ENCODE measurements at places on chromosomes 3 and 15.

DNA sequence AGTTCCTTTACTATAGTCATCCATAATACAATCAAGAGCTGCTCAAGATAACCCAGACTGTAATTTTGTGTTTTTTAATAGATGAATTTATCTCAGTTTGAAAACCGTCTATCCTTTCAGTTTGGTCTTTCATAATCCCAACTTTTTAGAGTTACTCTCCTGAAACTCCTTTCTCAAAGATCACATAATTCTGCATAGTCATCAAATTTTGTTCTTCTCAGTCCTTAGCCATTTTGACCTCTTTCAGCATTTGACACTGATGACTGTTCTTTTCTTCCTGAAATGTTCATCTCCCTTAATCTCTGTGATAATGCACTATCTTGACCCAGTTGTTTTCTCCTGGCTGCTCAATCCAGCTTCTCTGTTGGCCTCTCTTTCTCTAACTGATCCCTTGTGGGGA lies 47.5 kb upstream of the RAD51 start:
- no peak for DNase-seq

DNA sequence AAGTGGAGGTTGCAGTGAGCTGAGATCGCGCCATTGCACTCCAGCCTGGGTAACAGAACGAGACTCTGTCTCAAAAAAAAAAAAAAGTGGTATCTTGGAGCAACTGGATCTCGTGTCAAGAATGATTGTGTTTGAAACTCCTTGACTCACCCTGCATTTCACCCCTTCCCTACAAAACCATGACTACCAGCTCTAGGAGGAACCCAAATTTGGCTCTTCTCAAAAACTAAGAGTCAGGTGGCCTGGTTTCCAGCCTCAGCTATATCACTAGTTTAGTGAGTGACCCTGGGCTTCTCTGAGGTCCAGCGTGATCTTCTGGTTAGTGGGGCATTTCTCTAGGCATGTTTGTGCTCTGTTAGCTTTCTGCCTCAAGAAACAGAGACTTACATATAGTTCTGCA lies 222.1 kb downstream of the FAM43A start:
- no peak for DNase-seq

GRCh38 chr3:105765308-105765639 lies 103.5 kb downstream of the CBLB start:
- no peak for DNase-seq

GRCh38 chr3:139653582-139653981 lies 24.2 kb downstream of the NMNAT3 start:
- no peak for DNase-seq

GRCh38 chr3:119819806-119820205 lies 37.9 kb downstream of the NR1I2 start:
- no peak for DNase-seq

DNA sequence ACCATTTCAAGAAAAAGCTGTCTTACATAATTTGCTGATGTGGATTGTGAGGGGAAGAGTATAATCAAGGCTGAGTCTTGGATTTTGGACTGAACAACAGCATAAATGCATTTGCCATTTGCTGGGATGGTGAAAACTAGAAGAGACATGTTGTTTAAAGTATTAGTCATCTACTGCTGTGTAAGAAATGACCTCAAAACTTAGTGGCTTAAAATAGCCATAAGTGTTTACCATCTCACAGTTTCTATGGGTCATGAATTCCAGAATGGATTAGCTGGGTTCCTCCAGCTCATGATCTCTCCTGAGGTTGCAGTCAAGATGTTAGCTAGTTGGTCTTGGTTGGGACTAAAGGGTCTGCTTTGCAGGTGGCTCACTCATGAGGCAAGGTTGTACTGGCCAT lies 66.2 kb downstream of the SCN11A start:
- DNase-seq: no peak

GRCh38 chr3:28036599-28037575 lies 204.5 kb upstream of the CMC1 start:
- no peak for DNase-seq

DNA sequence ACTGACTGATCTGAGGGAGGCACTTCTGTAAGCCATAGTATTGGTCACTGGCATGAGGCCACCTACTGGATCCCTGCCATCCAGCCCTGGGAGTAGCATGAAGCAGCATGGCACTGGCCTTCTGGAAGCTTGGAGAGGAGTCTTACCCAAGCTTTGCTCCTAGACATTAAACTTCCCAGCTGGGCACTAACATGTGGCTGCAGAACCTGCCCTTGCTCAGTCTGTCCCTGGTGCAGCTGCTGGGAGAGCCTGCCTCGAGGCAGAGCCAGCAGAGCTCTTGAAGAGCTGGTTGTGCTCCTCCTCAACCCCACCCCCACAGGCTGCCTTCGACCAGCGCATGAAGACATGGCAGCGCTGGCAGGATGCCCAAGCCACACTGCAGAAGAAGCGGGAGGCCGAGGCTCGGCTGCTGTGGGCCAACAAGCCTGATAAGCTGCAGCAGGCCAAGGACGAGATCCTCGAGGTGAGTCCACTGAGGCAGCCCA lies 17.1 kb upstream of the SNX22 start:
- DNase-seq: no peak

- no peak for DNase-seq
Observed at GRCh38 chr3:25339225-25339624, 88.8 kb upstream of the RARB start.

- DNase-seq: peak; percentile 39
Observed at GRCh38 chr3:32430900-32431299, 39.2 kb downstream of the CMTM7 start.

- DNase-seq: no peak
Observed at GRCh38 chr3:121943431-121943830, 49.2 kb downstream of the SLC15A2 start.

DNA sequence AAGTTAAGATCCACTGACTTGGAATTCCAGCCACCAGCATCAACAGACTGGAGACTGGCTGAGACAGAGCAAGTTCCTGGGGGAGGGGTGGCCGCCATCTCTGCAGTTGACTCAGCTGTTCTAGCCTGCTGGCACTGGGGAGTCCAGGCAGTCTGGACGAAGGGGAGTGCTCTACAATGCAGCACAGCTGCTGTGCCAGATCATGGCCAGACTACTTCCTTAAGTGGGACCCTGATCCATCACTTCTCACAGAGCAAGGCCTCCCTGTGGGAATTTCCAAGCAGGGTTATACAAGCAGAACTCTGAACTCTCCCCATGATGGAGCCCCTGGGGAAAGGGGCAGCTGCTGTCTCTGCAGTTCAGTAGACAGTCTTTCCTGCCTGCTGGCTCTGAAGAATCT lies 35.2 kb downstream of the PYGO1 start:
- DNase-seq: no peak

- no peak for DNase-seq
Observed at GRCh38 chr3:190531406-190531805, 17.5 kb downstream of the IL1RAP start.

DNA sequence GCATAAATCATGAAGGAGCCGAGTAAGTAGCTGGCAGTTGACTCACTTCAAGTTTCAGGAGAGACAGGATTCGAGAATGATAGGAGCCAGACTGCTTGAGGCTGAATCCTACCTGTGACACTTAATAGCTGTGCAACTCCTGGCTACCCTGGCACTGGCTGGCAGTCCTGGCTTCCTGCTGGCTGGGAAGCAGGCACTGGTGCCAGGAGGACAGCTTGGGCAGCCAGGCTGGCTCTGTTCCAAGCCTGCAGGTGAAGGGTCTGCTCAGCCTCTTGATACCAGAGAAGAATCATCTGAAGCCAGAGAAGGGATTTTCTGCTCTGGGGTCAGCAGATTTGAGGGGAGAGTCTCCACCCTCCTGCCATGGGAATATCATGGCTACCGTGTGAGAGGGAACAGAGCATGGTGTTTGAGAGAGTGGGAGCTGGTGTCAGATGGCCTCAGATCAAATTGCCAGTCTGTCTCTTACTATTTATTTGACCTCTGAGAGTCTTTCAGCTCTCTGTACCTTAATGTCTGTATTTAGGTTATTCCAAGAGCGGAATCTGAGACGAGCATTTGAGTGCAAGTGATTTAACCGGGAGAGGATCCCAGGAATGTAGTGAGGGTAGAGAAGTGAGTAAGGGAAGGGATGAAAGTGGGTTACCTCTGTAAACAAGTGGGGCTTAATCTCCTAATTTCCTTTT lies 4.4 kb upstream of the XIRP1 start:
- no peak for DNase-seq

GRCh38 chr3:112519424-112520001 lies 20.2 kb upstream of the BTLA start:
- DNase-seq: peak; percentile 78

DNA sequence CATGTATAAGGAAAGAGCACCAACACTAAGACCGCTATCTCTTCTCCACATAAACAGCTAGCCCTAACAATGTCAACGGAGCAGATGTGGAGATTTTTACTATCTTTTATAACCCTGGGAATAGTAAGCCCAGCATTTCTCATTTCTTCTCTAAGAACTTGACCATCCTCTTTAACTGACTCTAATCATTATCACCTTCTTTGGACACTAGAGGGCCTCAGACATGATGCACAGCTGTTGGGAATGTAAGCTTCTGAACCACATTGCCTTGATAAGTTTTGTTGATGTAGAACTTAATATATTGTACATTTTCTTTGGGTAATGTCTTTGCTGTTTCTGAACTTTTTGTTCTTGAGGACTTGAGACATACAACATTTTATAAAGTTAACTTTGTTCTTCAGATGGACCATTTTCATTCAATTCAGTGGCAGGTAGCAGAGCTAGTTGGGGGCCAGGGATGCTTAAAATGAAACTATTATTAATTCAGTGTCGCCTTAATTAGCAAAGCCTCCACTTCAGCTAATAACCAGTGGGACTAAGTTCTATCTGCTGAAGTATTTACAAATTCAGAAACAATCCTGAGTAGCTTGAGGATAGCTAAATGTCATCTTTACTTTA lies 9.6 kb upstream of the TAGLN3 start:
- peak; percentile 49 for DNase-seq

GRCh38 chr3:151362751-151363174 lies 21.8 kb downstream of the P2RY12 start:
- DNase-seq: no peak

DNA sequence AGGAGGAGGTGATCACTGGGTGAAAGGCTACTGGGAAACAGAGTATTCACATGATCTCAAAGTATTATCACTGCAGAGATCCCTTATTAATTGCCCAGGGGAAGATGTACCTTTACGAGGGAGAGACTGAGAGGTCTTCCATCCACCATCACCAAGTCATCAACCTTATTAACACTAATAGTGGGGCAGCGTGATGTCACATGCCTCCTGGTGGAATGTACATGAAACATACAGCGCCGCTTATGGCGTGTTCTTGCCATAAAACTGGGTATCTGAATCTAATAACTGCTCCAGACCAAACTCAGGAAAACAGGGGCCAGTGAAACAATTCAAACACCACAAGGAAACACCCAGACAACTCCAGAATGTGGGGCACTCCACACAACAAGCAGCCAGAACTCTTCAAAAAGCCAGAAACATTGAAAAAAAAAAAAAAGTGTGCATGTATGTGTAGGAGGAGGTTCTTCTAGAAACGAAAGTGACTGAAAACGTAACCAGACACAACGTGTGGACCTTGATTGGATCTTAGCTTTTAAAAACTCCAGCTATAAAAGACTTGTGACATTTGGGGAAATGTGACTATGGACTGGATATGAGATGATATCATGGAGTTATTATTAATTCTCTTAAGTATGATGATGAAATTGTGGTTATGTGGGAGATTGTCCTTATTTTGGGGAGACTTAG lies 4.6 kb downstream of the STIMATE start:
- peak; percentile 54 for DNase-seq

DNA sequence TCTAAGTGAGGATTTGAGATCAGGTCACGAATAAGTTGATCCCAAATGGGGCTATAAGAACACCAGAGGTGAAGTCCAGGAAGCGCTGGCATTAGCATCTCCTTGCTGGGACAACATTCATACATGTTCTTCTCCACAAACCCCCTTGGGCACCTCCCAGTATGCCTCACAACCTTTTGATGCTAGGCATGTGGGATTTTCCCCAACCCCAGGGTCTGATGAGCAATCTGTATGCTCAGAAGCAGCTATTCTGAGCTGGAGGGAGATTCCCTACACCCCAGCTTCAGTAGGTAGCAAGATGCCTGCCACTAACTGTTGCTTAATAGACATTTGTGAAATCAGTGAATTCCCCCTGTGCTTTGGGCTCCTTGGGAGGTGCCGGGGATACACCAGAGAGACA lies 32.2 kb downstream of the SLC6A11 start:
- DNase-seq: no peak

GRCh38 chr15:87597346-87598052 lies 659.0 kb downstream of the NTRK3 start:
- peak; percentile 44 for DNase-seq

DNA sequence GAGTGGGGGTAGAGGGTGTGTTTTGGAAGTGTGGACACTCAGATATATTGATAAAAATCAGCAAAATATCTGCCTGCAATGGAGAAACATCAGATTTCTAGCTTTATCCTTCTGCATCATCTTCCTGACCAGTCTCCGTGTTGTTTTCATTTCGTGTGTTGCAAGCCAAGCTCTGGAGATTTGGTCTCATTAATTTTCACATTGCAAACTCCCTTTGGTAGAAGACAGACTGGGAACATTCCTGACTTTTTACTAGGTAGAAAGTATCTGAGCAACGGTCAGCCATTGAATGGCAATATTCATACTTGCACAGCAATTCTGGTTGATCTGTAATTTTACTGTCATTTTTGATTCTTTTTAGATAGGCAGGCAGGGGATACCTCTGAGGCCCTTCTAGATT lies 30.4 kb downstream of the FSTL1 start:
- DNase-seq: no peak

DNA sequence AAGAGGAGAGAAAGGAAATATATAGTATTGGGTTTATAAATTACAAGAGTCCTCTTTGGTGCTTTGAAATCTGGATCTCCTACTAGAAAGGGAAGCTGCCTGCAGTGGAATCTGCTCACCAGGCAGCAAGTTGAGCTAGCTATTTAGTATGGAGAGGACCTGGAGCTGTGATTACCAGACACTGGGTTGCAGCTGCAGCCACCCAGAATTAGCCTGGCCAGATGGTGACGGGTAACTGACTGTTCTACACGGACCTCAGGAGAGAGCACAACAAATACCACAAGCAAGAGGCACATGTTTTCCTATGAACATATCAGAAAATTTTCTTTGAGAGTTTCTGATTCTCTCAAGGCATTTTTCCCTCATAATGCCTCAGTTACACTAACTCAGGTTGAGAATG lies 46.5 kb downstream of the SYNPR start:
- no peak for DNase-seq

GRCh38 chr15:62165104-62165792 lies at the start of gene C2CD4B:
Gene C2CD4B (minus strand): TSS chr15:62165285. CDS start chr15:62164984, 301 bp downstream.
- no peak for DNase-seq

- no peak for DNase-seq
Observed at GRCh38 chr3:195715583-195716266, 5.1 kb upstream of the MUC20 start.

Data from CD4-positive, alpha-beta T cell treated with Interleukin-10 for 1 hour (primary cell).